CD4-positive, alpha-beta T cell treated with Interleukin-6 for 4 hours (primary cell): ENCODE measurements at places on chromosomes 6 and 20.

DNA sequence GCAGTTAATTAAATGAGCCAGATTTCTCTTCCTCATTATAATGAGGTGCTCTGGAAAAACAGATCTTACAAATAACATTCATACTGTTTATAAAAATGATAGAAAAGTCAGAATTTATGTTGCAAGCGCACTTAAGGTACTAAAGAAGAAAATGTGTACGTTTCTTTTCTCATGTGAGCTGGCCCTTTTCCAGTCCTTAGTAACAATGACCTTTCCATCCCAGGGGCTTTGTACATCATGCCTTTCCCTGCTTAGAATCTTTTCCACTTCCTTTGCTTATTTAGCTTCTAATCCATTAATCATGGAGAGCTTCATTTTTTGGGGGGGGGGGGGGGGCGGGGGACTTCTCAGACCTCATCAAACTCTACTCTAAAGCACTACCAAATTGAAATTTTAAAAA, 4.8 kb downstream of the FBXO5 start:
- DNase-seq: no peak

DNA sequence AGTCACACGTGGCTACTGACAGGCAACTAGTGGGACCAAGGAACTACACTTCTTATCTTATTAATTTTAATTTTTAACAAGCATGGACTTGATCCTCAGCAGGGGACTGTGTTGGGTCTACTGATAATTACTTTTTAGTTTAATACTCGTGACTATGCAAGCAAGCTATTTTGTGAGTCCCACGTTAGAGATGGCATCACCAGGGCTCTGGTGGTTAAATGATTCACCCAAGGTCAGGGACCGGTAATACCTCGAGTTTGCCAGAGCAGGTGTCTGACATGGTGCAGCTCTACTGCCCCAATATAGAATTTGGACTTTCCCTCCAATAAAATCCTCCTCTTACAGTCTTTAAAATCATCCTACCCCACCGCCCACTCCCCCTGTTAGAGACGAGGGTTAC, 98.6 kb upstream of the RIN2 start:
- DNase-seq: no peak

DNA sequence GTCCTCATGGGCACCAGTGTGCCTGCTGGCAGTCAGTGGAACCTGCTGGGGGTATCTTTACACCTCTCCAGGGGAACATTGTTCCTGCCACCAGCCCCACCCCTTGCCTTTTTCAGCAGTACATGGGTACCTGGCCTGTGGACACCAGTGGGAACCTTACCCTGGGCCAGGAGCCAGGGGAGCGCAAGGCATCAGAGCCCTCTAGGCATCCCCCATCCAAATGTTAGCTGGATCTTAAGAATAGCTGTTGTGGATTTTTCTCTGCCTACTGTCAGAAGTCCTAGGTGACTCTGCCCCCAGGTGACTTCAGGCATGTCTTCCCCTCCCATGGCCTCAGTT, 38.8 kb upstream of the ID1 start:
- DNase-seq: no peak

- no peak for DNase-seq
These were observed 454.9 kb upstream of the JARID2 start for GRCh38 chr6:14790976-14791375.

DNA sequence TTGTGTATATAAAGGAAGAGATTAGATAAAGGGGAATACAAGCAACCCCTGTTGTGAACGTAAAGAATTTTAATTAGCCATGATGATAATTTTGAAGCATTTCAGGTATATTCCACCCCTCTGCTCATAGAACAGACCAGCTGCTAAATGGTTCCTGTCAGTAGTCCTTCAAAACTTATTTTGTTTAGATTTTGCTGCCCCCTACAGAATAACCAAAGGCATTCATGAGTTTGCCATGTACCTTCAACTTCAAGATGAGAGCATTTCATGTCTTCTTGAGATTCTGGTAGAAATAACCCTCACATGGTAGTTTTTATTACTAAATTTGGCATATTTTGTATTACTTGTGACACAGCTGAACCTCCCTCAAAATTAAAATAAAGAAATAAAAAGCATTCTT, 1586.7 kb downstream of the HACE1 start:
- DNase-seq: no peak

- no peak for DNase-seq
These were observed 537.6 kb downstream of the HDGFL1 start for GRCh38 chr6:23106951-23107350.

- no peak for DNase-seq
These were observed 153.6 kb downstream of the VEGFA start for GRCh38 chr6:43923376-43924221.

- DNase-seq: no peak
These were observed 9.6 kb upstream of the CPNE5 start for GRCh38 chr6:36848658-36849441.

GRCh38 chr6:133699741-133700385, 189.1 kb upstream of the TCF21 start:
- no peak for DNase-seq

DNA sequence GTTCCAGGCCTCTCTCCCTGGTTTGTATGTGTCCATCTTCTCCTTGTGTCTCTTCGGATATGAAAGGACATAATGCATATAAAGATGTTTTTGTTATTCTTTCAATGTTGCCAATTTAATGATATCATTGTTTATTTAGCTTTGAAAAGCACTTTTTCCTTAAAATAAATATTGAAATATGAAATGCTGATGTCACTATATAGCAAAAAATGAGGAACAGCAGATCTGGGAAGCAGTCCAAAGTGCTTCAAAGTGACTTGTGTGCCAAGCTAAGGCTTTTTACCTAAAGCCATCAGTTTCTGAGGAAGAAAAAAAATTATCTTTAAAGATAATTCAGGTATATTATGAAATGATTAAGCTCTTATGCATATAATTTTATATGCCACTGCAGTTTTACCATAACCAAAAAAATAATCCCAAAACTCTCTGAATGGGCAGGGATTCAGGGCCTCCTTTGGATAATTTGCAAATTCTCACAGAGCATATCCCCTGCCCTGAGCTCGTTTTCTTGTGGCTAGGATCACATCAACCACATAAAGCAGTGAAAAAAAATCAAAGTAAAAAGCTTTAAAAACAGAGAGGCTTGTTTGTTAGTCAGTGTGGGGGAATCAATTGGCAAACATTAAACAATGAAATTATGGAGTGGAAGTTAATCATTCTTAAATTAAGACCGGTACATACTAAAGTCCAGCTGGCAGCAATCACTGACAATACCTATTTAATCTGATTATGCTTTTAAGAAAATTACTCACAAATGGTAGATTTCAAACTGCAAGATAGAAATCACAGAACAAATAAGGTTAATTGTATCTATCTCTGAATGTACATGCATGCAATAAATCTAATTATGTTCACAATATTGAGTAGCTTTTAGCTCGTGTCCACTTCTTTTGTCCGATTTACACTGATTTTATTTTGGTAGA, 1027.9 kb upstream of the ADGRB3 start:
- no peak for DNase-seq

- no peak for DNase-seq
These were observed 122.8 kb upstream of the BEND3 start for GRCh38 chr6:107237992-107238660.

DNA sequence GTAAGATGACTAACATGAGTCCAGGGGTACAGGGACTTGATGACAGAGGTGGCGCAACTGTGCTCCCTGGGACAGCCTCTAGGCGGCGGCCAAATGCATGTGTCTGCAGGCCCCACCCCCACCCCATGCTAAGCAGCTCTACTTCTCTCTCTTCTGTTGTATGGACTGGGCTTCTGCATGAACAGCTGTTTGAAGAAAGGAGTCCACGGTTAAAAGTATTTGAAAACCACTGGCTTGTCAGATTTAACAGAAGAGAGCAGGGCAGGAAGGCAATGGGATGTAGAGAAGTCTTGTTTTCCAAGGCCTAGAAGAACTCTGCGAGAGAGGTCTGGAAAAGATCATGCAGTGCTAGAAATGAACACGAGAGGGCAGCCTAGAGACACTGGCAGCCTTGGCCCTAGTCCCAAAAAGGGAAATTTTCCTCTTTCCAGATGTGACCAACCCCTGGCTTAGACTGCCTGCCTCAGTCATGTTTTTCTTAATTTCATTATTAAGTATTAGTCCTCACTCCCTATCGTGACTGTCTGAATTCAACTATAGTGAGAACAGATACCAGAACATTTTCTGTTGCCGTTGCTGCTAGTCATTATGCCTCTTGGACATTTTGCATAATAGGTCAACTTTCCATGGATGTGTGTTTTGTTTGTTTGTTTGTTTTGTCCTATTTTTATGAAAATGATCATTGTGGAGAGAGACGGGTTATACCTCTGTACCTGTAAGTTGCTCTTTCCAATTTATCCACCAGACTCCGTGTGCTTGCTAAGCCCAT, 265.0 kb downstream of the ADGRG6 start:
- DNase-seq: peak; percentile 67

DNA sequence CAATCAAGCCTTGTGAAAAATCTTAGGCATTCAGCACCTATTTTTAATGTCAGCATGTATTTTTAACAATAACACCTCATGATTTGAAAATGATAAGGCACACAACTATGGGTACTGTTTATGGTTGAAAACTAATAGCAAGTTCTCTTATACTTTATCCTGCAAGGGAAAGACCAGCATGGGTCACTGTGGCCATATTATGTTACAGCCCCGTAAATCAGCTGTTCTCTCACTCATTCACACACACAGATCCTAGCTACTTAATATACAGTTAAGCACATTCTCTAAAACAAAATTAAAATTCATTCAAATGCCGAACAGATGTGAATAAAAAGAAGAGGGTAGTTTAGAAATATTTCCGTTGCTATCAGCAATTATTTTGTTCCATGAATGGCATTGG, 224.4 kb downstream of the OGFRL1 start:
- DNase-seq: no peak

- DNase-seq: no peak
These were observed 1252.8 kb upstream of the GJE1 start for GRCh38 chr6:140879946-140880345.

DNA sequence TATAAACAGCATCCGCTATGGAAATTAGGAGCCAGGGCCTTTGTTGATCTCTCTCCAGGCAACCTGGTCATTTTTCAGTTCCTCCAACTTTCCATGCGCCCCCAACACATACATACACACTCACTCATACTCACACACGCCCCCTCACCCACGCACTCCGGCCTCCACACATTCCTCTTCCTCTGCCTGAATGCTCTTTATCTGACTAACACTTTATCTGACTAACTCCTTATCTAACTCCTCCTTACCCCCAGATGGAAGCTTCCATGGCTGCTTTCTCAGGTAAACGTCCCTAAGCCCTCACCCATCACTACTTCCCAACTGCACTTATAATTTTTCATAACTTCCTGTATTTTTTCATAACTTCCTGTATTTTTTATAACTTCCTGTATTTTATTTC, 17.4 kb downstream of the CASS4 start:
- DNase-seq: peak; percentile 33

DNA sequence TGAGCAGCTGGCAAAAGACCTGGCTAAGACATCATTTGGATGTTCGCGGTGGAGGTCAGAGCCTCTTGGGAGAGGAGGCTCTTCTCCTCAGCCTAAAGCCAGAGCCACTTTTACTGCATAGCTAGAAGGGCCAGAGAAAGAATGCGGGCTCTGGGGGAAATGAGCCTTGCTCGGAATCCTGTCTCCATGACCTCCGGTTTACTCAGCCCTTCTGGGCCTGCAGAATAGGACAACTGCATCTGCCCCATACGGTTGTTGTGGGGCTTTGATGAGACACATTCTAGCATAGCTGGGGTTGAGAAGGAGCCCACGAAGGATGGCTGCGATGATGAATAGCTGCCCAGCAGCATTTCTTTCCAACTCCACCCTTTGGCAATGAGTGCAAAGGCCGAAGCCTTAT, 115.0 kb upstream of the SLC22A23 start:
- no peak for DNase-seq

- no peak for DNase-seq
These were observed 11.5 kb downstream of the MAPK14 start for GRCh38 chr6:36039112-36039511.

DNA sequence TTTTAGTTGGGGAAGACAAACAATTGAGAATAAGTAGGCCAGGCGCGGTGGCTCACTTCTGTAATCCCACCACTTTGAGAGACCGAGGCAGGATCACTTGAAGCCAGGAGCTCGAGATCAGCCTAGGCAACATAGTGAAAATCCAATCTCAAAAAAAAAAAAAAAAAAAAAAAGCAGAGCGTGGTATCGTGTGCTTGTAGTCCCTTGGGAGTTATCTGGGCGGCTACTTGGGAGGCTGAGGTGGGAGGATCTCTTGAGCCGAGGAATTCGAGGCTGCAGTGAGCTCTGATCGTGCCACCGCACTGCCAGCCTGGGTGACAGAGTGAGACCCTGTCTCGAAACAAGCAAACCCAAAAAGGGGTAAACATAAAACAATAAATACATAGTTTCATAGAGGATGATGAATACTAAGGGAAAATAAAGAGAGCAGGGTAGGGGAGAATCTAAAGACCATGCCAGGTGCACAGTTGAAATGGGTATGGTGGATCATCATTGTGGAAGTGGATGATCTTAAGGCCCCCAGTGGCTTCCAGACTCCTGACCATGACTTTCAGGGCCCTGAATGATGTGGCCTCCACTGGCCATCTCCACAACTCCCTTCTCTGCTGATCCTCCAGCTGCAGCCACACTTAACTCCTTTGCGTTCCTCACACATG, 947 bp downstream of the POFUT1 start:
- DNase-seq: no peak

DNA sequence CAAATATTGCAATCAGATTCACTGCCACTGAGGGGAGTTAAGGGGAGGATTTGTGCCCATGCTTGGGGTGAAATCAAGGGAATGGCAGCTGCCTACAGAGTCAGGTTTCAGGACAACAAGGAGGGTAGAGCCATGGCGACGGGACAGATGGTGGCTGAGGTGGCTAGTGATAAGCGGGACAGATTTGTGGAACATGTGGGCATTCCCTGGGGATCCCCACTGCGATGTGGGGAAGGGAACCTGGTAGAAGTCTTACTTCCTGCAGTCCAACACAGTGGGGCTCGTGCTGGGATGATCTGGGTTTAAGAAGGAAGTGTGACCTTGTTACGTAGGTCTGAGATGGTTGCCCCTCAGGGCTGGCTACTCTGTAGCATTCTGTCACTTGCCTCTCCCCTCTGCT, 292.0 kb upstream of the JARID2 start:
- no peak for DNase-seq

DNA sequence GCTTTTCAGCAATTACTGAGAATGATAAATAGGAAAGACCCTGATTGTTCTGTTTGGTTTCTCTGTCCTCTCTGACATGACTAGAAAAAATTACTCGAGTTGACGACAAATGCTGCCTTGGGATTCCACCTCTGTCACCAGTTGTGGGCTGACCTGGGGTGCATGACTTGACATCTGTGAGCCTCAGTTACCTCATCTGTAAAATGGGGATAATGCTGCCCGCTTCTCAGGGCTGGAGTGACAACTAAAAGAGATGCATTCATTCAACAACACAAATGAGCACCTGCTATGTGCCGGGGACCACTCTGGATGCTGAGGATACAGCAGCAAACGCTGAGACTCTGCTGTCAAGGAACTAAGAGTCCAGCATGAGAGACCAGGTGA, 94.8 kb downstream of the NFATC2 start:
- DNase-seq: no peak
